ENCODE measurements at places on chromosomes 2 and 18.

DNA sequence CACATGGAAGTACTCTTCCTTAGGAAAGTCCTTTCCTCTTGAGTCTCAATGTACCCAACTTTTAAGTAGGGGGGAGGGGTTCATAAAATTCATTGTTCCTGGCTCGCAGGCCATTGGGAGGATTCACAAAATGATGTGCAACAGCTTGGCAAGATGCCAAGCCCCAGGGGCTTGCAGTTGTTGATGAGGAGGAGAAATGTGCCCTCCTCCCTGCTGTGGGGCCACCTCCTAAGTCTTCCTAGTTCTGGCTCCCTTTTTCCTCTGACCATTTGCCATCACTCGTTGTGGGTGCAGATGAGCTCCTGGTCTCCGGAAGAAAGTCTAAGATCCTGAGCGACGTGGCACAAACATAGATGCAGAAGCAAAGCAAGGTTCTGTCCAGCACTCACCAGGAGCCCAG lies 435.4 kb downstream of the EIPR1 start:
- DNase-seq, result no peak

DNA sequence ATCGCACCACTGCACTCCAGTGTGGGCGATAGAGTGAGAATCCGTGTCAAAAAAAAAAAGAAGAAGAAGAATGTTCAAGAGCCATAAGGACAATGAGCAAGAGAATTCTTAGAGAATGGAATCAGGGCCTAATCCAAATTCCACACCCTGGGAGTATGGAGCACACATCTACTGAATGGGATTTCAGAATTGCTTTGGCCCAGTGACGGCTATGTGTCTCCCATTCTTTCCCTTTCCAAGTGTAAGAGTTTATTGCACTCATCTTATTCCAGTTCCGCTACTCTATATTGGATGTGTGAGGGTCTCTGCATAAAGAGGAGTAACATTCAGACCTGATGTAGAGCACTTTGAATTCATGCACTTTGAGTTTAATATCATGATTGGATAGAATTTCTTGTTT lies 5.9 kb upstream of the RBM43 start:
- DNase-seq, result no peak

GRCh38 chr2:240823449-240824336 lies 3.7 kb upstream of the KIF1A start:
- DNase-seq, result no peak

GRCh38 chr2:178197791-178198190 lies 3.5 kb downstream of the OSBPL6 start:
- DNase-seq, result no peak

- no peak for DNase-seq
Observed at GRCh38 chr2:155747531-155747930, 585.0 kb downstream of the NR4A2 start.

DNA sequence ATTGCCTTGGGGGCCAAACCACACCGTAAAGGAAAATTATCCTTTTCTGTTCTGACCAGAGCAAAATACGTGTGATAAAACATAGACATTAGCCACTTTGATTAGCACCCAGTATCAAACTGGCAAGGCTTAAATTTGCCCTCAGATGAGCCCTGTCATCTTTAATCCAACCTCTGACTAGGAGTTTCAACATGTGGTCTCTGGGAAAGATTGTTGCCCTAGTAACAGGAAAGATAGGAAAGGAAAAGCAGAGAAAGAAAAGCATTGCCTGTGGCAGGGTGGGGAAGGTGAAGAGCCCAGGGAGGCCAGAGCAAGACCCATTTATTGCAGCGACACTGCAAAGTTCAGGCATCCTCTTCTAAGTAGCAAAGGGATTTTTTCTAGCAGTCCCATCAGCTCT lies 181.5 kb upstream of the SCN7A start:
- DNase-seq, result no peak

DNA sequence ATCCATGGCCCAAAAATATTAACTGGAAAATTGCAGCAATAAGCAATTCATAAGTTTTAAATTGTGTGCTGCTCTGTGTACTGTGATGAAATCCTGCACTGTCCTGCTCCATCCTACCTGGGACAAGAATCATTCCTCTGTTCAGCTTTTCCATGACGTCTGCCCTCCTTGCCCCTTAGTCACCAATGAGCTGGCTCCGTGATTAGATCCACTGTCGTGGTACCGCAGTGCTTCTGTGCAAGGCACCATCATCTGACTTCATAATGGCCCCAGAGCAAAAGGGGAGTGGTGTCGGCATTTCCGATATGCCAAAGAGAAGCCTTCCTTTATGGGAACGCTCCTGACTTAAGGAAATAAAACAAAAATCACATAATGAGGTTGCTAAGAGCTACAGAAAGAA lies 3.4 kb upstream of the FAHD2A start:
- no peak for DNase-seq

- no peak for DNase-seq
Observed at GRCh38 chr2:50102383-50102782, 929.5 kb downstream of the NRXN1 start.

DNA sequence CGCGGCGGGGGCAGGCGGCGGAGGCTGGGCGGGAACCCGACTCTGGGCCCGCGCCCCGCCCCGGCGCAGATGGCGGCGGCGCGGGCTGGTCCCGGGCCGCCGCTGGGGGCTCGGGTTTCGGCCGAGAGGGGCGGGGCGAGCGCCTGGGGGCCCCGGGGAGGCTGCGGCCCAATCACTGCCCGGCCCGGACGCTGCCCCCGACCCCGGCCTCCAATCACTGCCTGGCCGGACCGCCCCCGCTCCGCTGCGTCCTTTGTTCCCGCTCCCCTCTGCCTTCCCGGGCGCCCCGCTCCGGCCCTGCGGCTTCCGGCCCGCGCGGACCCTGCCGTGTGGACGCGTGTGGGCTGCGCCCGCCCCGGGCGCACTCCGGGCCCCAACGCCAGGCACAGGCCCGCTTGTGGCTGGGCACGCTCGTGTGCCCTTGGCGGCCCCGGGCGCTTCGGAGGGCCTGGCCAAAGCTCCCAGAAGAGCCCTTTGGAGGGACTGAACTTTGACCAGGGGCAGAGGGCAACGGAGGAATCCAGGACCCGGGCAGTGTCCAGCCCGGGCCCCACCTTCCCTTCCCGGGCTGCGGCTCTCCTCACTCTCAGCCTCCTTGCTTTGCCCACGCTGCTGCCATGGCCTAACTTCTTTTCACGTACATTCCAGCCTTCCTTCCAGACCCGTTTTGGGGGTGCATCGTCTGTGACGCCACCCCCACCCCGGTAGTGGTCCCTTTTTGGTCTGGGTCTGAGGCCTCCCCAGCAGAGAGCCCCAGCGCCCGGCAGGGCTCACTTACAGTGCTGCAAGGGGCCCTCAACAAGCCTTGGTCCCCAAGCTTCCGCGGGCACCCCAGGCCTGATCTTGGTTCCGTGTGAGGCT lies 27.1 kb upstream of the PTMA start:
- no peak for DNase-seq

GRCh38 chr2:164671664-164672396 lies 50.5 kb upstream of the GRB14 start:
- DNase-seq, result no peak

DNA sequence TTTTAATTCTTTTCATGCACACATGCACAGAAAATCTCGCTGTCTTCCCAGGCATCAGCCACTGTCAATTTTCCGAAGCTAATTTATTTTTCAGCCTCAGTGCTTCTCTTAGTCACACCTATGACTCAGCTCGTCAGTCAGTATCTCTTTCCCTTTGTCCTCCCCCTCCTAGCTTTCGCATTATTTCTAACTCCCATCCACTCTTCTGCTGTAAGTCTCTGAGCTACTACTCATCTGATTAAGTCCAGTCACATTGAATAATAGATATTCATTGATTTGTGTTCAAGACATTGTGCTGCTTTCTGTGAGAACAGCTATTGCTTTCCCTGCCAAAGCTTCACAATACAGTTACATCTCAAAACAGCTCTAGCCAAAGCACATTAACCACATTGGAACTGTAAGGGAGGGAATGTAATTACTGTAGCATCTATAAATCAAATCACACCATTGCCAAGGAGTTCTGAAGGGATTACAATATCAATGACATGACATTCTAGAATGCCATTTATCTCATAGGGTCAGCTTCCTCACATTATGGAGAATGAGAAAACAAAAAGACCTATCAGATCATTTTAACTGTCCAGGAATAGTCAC lies 89.4 kb downstream of the SCN3A start:
- no peak for DNase-seq

- DNase-seq, result no peak
Observed at GRCh38 chr2:135904341-135904989, 28.2 kb upstream of the MCM6 start.

DNA sequence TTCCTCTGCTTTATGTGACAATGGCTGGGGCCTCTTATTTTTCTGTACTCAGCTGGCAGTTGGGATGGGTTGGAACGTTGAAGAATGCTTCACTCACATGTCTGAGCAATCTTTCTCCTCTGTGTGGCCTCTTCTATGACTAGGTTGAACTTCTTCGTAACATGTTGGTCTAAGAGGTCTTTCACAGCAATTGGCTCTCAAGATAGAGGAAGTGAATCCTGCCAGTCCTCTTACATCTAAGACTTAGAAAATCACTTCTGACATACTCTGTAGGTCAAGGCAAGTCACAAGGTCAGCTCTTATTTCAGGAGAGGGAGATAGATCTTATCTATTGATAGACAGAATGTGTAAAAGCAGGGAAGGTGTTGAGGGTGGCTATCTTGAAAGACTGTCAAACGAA lies 174.1 kb downstream of the NYAP2 start:
- DNase-seq, result no peak

DNA sequence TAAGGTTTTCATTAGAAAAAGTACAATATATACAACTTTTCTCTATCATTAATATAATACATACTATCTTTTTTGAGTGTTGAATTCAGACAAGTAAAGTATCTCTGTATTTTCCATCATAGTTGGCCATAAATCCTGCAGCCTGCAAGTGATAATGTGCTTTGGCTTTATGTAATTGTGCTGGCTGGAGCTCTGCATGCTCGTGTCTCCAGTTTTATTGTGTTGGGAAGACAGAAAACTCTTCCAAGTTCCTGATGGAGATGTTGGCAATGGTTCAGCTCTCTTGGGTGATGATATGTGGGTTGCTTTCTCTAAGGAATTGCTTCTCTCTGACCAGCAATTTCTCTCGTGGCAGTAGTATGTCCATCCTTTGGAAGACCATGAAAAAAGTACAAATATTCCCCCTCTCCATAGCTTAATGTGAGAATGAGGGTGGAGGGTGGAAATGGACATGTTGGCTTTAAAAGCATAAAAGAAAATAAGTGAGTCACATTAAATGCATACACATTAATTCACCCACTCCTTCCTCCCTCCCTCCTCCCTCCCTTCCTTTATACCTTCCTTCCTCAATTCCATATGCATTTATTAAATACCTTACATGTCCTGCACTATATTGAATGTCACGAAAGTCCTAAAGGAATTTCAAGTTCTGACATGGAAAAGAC lies 344.2 kb downstream of the MTX2 start:
- DNase-seq, result no peak

GRCh38 chr2:202148515-202149154 lies 75.6 kb downstream of the KIAA2012 start:
- no peak for DNase-seq

DNA sequence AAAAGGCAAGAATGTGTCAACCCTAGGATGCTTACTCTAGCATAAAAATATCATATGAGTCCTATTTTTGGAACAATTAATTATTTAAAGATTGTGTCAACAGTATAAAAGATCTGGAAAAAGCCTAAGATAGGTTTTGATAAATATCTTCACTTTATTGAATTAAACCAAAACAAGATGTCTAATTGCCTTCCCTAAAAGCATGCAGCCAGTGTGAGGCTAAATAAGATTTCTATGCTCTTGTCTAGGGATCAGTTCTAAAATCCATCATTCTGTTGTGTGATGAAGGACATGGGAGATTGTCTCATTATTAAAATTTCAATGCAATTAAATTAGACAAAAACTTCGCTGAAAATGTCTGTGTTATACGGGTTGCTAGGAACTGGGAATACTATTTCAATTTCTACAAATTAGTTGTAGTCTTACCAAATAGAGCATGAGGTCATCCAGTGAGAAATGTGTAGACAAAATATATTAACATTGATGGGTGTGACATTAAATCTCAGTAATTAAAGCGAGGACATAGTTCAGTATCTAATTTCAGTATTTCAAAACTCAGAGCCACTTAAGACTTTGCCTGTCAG lies 535.6 kb upstream of the FSIP2 start:
- no peak for DNase-seq

DNA sequence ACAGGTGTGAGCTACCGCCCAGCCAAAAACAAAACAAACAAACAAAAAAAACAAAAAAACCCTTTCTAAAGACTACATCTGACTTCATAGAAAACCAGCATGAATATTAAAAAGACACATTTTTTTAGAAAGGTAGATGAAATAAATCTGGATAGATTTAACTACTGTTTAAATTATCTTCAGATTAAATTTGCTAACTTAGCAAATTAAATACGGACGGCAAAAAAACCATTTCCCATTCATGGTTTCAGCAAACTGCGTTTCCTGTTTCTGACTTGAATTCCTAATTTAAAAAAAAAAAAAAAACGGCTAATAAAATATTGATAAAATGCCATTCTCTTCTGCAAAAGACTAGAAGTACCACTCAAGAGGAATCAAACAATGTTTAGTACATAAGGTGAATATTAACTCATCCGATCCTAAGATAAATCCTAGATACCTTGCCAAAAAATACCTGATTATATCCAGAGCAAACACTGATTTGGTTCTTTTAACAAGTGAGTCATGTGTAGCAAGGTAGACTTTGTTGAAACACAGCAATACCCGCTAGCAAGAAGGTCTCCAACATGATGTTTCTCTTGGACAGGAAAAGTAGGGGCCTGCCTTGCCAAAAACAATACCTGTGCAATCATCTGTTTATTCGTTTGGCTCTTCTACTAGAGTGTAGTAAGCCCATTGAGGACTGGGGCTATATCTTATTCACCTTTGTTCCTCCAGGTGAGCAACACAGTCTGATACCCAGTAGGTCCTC lies 96.2 kb downstream of the BARD1 start:
- DNase-seq, result no peak

DNA sequence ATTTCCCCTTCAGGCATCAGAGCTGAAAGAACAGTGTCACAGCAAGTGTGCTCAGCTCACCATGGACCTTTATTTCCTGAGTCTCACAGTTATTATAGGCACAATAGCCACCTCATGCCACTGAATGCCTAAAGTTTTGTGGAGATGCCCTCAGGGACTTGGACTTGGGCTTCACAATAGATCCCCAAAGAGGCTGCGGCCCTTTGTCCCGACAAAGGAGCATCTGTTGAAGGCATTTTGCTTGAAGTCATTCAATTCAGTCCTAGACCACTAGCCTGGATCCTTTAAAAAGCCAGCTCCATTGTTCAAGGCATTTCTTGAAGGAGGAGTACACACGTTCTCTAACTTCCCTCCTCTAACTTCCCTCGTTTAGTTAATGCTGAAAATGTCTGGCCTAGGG lies 125.4 kb downstream of the DCC start:
- DNase-seq, result no peak

Measured in stimulated activated CD4-positive, alpha-beta T cell treated with anti-CD3 and anti-CD28 coated beads, Interleukin-2, amount 100 ng/mL, for 4 hours (primary cell).